Mesothelial cell of epicardium (in vitro differentiated cells): ENCODE measurements at places on chromosomes 5 and 9. TPM values are rescaled to one million over a fixed set of nuclear protein-coding genes. Genes with fewer than 3 reads are reported as not detected.

GRCh38 chr5:107919361-107919760 lies 248.6 kb upstream of the EFNA5 start:
- no peak for DNase-seq
- no peaks in the 10 kb centered on the region for H3K4me1 ChIP-seq
- no peaks in the 10 kb centered on the region for H3K27me3 ChIP-seq
- no peaks in the 10 kb centered on the region for H3K36me3 ChIP-seq

GRCh38 chr9:72586388-72587130 lies 65.2 kb downstream of the TMC1 start:
- no peaks in the 10 kb centered on the region for H3K27me3 ChIP-seq
- no peak overlapping the region for H3K4me3 ChIP-seq
- no peak overlapping the region for H3K27ac ChIP-seq

DNA sequence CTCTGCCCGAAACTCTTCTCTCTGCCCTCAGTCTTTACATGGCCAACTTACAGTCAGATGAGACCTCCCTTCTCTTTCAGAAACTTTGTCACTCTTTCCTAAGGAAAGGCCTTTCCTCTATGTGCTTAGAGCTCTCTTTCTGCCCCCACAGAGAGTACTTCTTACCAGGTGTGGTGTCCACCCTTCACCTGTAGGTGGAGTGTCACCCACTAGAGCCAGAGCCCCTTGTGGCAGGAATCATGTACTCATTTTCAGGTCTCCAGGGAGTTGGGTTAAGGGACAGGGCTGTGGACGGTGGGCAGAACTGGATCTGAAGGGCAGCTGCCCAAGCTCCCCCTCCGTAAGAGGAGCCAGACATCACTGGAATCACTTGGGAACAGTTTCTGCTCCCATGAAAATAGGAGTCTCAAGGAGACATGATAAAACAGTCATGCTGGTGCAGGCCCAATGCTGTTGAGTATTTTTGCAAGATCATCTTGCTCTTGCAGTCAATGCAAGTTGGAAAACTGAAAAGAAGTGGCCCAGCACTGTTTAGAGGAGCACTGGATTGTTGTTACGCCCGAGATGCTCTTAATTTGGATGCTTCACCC lies 436.7 kb downstream of the ZSWIM6 start:
- no peak for DNase-seq
- H3K27ac ChIP-seq: no peak overlapping the region
- H3K27me3 ChIP-seq: peaks cover 39% of the 10 kb centered on the region
- H3K4me3 ChIP-seq: no peak overlapping the region

NR5A1 gene
- total RNA-seq: 0.25 TPM in 1 of 3 replicates, not detected in the others

CAVIN4 gene
- 4.3 to 4.9 TPM (median 4.8 TPM) in 3 replicates for total RNA-seq
